Activated CD8-positive, alpha-beta memory T cell treated with anti-CD3 and anti-CD28 coated beads, Interleukin-2, amount 50 U/mL, for 48 hours (primary cell): ENCODE measurements at places on chromosomes 7 and 10.

- DNase-seq, result no peak
These were observed 11.5 kb upstream of the NPFFR1 start for GRCh38 chr10:70295321-70295720.

GRCh38 chr10:77109351-77109994, 528.1 kb downstream of the KCNMA1 start:
- no peak for DNase-seq

DNA sequence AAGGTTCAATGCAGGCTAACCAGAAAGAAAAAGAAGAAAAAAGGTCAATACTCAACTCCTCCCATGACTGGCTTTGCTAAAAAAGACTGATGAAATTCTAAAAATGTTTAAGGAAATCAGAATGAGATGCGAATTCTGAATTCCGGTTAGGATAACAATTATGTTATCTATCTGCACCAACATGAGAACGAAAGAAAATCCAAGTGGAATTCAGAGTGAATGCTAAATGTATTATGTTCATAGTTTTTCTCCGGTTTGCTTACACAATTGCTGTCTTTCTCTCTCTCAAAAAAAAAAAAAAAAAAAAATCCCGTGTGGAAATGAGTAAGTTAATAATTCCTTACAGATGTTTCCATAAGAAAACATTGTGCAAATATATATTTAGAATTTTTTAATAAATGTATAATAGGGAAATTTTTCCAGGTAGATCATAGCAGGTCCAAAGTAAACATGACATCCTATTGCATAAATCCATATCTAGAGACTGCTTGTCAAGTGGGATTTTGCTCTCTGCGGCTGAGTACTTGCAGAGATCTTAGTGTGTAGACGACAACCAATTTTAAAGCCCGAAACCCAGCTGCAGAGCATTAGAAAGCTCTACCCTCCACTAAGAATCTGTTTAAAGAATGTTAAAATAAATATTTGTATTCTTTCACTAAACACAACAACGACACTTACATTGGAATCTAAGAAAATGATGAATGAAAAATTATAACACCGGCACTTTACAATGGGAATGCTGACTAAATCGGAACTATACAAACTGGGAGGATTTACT, 104.0 kb downstream of the JAZF1 start:
- DNase-seq, result no peak

DNA sequence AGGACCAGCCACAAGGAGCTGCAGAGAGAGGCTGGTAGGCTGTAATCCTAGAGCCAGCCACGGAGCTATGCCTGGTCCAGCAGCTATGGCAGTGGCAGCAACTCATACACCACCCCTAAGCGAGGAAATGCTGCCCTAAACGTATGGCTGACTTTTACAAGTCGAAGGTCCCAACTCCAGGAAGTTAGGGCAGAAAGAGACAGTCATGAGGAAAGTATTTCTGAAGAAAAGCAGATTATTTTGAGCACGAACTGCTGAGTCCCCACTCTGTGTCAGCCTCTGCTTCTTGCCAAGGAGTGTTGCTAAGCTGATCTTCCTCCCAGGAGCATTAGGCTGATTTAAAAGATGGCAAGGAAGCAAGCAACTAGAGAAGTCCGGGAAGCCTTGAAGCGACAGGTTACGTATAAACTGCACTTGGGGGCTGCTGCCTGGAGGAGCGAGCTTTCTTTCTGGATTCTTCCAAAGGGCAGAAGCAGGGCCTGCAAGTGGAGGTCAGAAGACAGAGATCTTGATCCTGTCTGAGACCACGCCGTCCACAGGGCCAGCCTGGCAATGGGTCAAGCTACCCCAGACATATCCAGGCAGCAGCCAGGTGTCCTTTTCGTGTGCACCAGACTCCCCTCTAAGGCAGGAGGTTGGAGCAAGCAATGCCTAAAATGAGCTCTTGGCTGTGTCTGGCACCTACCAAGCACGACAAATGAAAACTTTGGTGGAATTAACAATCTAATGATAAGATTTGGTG, 39.4 kb downstream of the PLXNA4 start:
- DNase-seq, result no peak

- no peak for DNase-seq
These were observed 5.8 kb upstream of the YAE1 start for GRCh38 chr7:39560408-39560807.

- no peak for DNase-seq
These were observed 80.3 kb upstream of the LYZL2 start for GRCh38 chr10:30709700-30710358.

- DNase-seq, result peak; percentile 82
These were observed 19.1 kb downstream of the DNAJB12 start for GRCh38 chr10:72335394-72336258.

GRCh38 chr7:135174941-135175340, 4.4 kb upstream of the CYREN start:
- DNase-seq, result no peak

- peak; percentile 82 for DNase-seq
These were observed 514 bp downstream of the NHLRC2 start for GRCh38 chr10:113854761-113855588.

- no peak for DNase-seq
These were observed 7.2 kb upstream of the PGAM2 start for GRCh38 chr7:44072364-44073231.

- DNase-seq, result no peak
These were observed 500.8 kb upstream of the ANKRD30A start for GRCh38 chr10:36624551-36625100.

- no peak for DNase-seq
These were observed 611.0 kb downstream of the PARD3 start for GRCh38 chr10:34203966-34204630.

DNA sequence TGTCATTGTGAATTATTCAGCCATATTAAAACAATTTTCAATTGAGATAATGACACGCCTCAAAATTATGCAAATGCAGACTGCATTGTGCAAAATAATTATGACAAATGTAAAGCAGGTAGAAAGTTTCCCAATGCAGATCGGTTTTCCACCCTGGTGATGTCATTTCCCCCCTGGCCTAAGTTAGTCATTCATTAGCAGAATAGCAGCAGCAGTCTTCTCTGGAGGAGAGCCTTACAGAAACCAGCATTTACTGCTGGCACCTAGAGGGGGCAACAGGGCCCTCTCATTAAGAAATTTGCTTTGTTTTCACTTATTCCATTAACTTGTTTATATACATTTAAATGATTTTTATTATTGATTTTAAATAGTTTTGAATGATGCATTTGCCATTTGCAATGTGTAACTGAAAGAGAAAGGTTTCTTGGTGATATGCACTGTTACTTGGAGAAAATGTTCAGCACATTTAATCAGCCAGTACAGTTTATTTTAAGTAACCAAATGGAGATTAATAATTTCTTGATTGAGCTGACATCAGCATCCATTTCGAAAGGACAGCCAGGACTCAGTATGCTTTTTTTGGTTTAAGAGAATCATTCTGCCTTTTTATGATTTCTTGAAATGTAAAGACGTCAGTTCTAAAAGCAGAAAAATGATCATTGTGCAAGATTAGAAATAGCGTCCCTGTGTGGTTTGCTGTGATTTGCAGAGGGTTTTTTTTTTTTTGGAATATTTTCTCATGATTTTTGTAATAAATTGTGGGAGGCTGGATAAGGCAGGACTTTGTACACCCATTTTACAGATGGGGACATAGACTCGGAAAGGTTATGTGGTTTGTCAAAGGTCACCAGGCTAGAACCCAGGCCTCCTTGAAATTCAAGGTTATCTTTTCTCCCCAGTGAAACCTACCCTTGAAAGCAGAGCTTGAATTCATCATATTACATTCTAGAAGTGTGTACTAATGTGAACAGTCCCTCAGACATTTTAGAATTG, 3.5 kb downstream of the ARID5B start:
- DNase-seq, result no peak

DNA sequence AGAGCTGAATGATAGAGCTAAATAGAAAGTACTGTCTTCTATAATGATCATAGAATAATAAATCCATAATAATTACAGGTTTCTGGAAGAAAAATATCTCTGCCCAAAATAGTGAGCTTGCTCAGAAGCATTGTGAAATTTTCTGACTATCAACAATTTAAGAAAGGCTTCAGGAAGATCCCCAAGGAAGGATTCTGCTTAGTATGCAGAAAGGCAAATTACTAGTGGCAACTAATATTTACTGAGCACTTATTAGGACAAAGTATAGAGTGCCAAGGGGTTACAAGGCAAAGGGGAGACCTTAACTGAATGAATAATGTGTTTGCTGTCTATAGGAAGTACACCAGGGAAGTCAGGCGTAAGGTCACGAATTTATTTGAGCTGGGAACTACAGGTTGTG, 158.1 kb upstream of the LRRTM3 start:
- no peak for DNase-seq

DNA sequence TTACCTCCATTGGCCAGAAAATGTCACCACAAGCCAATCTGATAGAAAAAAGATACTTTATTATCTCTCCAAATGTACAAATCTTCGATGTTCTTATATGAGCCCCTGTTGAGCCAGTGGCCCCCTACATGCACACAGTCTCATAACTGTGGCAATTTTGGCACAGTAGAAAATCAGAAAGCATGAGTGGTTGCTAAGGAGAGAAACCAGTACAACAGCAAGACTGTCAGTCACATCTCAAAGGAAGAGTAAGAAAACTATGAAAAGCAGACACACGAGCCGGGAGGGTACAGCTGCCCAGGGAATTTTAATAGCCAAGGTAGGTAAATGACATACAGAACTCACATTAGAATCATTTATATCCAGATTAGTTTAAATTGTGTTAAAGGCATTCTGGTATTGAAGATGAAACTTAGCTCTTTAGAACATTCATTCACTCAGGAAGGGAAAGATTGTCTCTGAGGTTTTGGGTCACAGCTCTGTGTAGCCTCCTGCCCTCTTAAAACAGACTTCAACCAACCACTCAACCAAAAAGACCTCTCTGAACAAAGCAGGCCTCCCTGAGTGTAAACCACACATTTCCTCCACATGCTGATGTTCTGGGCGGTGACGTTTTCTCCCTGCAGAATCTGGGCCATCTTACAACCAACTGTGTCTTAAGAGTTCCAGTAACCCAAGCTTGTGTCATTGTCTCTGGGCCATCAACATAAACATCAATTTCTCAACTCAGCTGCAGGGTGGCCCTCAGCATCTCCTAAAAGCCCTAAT, 80.8 kb upstream of the ADAM12 start:
- no peak for DNase-seq

DNA sequence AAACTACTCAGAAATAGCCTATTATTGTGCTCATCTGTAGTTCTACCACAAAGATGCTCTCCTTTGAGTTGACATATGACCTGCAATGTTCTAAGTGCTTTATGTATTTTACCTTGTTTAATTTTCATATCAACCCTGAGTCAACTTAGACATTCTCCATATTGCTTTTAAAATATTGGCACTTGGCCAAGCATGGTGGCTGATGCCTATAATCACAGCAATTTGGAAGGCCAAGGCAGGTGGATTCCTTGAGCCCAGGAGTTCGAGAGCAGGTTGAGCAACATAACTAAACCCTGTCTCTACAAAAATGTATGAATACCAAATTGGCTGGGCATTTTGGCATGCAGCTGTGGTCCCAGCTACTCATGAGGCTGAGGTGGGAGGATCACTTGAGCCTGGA, 50.6 kb downstream of the PRKG1 start:
- DNase-seq, result no peak

GRCh38 chr10:1339396-1339795, 283.2 kb downstream of the WDR37 start:
- DNase-seq, result no peak

DNA sequence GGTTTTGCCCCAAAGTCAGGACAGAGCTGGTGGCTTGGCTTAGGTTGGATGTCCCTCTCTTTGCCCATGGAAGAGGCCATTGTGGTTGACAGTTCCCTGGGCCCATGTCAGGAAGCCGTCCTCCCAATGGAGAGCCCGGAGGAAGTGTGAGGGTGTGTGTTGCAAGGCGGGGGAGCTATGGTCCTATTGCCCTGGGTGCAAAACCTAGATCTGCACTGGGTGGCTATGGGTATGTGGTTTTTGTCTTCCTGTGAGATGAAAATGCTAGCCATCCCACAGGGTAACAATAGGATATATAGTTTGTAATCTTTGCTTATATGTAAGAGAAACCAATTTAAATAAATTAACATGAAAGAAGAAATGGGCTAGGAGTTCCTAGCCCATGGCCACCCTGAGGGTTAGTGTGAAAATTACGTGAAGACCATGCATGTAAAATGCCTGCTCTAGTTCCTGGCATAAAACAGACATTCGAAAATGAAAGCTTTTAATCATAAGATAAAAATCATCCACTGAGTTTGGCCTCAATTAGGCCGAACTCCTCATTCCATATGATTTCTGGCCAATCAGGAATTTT, 189.2 kb downstream of the PLPP4 start:
- DNase-seq, result no peak

DNA sequence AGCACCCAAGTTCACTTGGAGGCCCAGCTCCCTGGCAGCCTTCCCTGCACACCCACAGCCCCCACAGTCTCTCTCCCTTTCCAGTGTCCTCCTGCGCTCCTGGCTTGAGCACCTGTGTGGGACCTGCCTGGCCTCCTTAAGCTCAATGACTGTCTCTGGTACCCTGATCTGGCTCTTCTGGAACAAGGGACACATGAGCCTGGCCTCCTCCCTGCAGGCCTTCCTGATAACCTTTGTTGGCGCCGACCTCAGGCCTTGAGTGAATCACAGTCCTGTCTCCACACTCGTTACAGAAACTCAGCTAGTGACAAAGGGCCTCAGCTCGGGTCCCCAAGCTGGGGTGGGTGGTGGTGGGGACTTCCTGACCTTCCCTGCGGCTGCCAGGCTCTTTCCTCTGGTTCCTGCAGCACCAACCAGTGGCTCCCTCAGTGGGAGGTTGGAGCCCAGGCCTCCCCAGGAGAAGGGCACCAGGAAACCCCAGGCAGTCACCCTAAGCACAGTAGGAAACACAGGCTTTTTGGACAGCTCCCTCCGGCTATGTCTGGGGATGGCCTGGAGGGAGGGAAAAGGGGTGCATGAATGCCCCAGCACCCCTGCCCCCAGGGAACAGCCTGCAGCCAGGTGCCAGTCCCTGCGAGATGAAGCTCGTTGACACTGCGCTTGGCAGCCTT, 147.3 kb downstream of the SH3PXD2A start:
- DNase-seq, result no peak

GRCh38 chr7:2838873-2839578, 5.1 kb downstream of the GNA12 start:
- no peak for DNase-seq

DNA sequence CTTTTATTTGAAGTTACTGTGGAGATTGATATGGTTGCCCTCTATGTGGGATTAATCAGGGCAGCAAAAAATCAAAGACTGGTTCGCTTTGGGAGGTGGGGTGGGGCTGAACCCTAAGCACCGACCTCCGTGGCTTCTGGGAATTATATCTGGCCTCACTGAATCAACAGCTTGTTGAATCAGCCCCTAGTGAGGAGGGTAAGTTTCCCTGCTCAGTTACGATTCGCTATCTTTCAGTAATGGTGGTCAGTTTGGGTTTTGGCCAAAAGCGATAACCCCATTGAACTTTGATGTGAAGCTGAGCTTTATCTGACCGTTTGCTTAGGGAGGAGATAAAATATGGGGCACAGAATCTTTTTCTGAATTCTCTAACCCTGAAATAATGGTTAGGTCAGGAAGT, 16.6 kb upstream of the ARPC1A start:
- DNase-seq, result no peak

GRCh38 chr7:94739180-94739579, 83.2 kb upstream of the SGCE start:
- DNase-seq, result no peak

- no peak for DNase-seq
These were observed 33.3 kb downstream of the LEP start for GRCh38 chr7:128274246-128274883.
